Activated T-cell treated with anti-CD3 and anti-CD28 coated beads, Interleukin-2, amount 50 U/mL, for 72 hours (primary cell): ENCODE measurements at places on chromosomes 7 and 10.

- no peak for DNase-seq
These were observed 2.8 kb upstream of the REPIN1 start for GRCh38 chr7:150365673-150366398.

DNA sequence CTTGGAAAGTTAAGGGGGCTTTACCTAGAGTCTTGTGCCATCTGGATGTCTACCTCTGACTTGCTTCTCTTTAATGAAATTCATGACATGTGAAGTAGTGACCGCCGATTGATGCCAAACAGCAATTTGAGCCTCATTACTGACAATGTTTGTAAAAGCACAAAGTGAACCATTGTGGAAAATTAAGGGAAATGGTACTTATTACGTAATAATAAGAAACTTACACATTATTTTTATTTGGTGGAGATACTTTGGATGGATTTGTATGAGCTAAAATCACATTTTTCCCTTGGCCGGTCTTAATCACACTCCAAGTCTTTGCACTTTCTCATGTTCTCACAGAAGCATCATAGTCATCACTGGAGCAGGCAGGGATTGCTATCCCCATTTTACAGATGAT, 265.1 kb upstream of the KLF6 start:
- no peak for DNase-seq

- DNase-seq = no peak
These were observed 6.4 kb downstream of the UBTD1 start for GRCh38 chr10:97505152-97505551.

GRCh38 chr10:100745882-100746783, 751 bp downstream of the PAX2 start:
- no peak for DNase-seq
